Cerebellar nuclear complex (tissue), 1 donor: ENCODE measurements at places on chromosomes 5 and 9.

DNA sequence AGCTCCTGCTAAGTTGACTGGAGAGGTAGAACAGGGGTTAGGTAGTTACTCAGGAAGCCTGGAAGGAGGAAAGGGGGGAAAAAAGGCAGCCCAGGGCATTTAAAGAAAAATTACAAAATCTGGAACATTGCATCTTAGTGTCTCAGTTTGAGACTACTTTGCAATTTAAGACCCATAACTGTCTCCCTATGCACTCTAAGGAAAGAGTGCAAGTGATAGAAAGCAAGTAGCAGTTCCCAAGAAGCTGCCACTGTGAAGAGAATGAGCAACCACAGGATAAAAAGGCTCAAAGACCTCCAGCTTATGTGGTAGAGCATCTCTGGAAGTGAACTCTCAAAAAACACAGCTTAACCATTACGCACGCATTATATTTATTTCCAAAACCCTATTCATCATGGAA is 141.8 kb downstream of the SLCO4C1 start:
- no peak for DNase-seq

DNA sequence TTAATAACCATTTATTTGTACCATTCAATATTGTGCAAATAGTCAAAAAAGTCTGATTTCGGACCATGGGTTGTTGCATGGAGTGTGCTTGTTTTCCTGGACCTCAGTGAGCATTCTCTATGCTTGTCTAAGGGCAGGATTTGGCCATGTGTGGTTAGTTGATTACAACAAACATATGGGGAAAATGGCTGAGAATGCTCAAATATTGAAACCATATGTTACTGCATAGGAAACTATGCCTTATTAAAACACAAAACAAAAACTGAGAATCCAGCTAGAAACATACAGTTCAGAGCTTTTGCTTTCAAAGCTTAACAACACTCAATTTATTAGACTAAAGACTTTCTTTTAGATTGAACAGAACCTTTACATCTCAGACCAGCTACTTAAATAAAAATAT is 928.3 kb downstream of the NR2F1-AS1 start:
- no peak for DNase-seq

DNA sequence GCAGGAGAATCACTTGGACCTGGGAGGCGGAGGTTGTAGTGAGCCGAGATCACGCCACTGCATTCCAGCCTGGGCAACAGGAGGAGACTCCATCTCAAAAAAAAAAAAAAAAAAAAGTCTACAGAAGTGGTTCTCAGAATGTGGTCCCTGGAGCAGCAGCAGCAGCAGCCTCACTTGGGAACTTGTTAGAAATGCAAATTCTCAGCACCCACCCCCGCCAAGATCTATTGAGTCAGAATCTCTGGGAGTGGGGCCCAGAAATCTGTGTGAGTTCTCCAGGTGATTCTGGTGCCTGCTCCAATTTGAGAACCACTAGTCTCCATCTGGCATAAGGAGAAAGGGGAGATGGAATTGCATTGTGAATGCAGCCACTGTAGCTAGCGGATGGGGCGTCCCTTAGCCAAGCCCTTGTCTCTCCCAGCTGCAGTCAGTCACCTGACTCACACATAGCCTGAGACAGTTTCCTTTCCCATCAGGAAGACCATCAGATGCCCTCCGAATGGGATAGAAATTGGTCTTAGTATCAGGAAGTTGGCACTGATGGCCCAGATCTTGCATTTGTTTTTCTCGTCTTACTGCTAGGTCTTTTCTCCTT is 12.2 kb upstream of the PTCH1 start:
- no peak for DNase-seq

DNA sequence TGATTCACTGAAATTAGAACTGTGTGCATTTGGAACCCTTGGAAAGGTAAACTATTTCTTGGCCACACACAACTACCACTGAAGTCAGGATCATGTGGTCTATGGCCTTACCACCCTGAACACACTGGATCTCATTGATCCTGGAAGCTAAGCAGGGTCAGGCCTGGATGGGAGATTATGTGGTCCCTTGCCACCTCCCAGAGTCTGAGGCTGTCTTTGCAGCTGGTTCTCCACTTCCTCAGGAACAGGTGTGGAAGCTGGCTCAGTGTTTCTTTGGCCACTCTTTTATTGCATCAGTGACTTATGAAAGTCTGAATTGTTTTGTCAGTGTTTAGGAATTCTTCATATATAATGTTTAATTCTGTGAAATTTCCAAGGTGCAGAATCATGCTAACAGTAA is 89.2 kb downstream of the TEK start:
- DNase-seq, result no peak

- DNase-seq, result no peak
Measured at GRCh38 chr5:137933491-137933911, 44.2 kb downstream of the PKD2L2 start.

DNA sequence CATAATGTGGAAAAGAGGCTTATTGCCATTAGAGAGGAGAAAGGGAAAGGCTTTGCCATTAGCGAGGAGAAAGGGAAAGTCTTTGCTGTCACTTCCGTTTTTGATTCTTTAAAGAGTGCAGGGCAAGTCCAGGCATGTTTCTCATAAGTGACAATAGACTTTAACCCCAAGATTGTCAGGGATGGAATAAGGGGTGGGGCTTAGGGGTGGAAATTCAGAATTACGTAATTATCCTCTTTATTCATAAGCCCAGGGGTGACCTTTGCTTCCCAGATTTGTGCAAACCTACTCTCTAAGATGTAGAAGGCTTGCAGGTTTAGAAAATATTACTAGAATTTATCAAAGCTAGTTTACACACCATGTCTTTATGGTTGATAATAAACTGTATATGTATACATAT is 2.3 kb upstream of the PLK2 start:
- no peak for DNase-seq

- DNase-seq, result no peak
Measured at GRCh38 chr9:114002986-114003350, 75.1 kb downstream of the AMBP start.

DNA sequence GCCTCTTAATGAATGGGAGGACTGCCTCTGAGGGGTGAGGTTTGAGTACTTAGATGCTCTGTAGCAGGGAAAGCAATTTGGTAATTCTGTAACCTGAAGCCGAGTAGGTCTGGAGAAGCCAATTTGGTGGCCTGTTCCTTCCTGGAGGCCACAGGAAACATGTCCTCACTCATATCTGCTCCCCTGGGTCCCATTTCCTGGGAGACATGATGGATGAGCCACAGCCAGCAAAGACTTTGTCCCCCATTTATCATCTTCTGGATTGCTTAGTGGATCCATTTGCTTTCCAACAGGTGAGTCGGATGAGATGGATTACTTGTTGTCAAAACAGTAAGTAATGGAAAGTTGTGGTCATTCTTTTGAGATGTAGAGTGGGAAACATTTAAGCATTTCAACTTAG is 99.8 kb upstream of the KLF9 start:
- DNase-seq, result no peak

DNA sequence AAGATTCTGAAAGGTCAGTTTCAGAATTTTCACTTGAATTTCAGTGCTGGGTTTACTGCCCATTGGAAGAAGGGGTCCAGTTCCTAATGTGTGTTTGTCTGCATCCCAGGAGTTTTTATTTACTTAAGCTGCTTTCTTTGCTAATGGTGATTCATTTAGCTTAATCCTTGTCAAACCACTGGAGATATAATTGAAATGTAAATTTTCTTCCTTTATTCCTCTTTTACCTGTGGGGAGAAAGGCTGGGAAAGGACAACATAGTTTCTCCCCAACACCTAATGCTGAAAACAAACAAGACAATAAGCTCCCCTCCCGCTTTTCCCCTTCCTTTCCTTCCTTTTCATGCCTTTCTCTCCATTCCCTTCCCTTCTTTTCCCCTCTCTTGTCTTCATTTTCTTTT is 185.8 kb downstream of the KCTD16 start:
- no peak for DNase-seq

GRCh38 chr5:139690064-139690802 is 42.1 kb downstream of the CXXC5 start:
- DNase-seq, result no peak

DNA sequence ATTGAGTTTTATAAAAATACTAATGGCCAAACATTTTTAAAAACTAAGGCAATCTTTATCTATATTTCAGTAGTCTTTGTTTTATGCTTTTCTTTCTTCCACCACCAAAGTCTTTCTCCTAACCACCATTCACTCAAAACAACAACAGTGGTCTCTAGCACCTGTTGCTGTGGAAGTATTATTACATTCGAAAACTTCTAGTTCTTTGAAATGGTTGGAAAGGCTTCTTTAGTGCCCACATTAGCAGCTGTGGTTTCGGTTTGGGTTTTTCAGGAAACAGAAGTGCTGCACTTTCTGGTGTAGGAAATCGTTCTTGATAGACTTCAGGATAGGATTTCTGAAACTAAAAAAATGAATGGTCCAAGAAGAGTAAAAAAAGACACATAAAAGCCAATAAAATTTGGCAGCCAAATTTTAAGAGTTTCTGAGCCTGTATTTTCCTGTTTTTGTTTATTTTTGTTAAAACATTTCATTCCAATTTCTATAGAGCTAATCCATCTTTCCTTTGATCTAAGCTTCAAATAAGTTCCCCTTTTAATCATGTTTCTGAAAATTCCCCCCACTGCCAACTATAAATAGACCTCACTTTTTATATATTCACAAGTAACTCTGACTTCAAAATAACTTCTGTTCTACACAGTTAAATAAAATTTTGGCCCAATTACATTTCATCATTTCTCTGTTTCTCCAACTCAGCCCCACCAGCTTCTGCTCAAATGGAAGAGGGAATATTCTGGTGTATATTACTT is 102.2 kb downstream of the DEPDC1B start:
- DNase-seq, result no peak

DNA sequence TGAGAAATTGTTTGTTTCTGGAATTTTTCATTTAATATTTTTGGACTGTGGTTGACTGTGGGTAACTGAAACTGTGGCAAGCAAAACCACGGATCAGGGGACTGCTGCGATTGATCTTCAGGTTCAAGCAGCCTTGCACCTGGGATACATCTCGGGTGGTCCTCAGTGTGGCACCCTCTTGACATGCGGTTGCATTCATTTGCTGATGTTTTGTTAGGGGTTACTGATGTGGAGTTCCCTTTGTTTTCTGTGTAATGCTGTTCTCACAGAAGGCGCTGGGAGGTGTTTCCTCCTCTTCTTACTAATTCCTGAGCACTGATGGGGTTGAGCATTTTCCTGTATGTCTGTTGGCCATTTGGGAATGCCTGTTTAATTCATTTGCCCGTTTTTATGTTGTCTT is 60.4 kb downstream of the EHMT1 start:
- no peak for DNase-seq

GRCh38 chr5:10063997-10064396 is 185.7 kb downstream of the ATPSCKMT start:
- DNase-seq, result no peak

DNA sequence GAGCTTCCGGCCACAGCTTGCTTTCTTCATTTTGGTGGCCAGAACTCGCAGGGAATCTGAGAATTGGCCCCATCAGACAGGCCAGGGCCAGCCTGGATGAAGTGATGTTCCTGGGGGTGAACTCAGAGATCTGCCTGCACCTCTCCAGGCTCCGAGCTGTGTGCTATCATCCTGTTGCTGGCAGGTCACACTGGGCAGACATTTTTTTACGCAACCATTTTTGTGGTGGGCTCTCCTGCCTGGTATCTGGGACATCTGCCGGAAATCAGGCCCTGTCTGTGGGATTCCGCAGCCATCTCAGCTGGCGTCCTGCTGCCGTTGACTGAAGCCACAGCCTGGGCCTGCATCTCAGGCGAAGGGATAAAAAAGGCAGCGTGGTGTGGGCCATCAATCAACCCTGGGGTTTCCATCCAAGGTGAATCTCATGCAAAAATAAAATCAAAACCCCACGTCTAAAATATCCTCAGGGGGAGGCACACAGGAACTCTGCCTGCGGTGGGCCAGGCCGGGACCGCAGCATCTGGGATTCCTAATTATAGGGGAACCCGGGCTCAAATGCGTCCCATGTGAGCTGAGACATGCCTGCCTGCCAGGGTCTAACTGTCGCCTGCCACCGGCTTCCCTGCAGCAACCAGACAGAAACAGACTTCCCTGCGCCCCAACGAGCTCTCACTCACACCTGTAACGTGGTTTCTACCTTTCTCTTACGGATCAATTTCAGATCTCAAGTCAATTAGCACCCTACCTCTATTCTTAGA is 174.3 kb downstream of the SYK start:
- DNase-seq, result no peak

- no peak for DNase-seq
Measured at GRCh38 chr5:134533115-134533815, 7.8 kb downstream of the JADE2 start.

GRCh38 chr9:97809666-97810344 is 43.2 kb upstream of the FOXE1 start:
- no peak for DNase-seq

DNA sequence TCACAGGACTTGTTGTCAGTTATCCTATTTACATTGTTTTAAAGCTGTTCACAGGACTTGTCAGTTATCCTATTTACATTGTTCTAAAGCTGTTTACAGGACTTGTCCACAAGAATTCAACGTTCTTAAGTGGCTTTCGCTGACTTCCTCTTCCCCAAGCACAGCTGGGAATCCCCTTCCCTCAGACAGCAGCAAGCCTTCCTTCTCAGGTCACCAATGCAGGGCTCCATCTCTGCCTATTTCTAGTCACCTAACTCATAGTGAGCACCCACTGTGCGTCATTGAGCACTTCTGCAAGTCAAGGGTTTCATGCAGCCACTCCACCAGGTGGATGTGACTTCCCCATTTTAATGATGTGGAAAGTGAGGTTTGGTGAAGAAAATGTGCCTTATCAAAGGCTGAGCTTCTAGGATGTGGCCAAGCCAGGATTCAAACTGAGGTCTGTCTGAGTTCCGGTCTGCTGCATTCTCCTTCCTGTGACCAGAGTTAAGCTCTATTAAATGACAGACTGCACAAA is 109.8 kb upstream of the ZNF462 start:
- no peak for DNase-seq

GRCh38 chr5:388266-389196 is 54.4 kb upstream of the EXOC3 start:
- DNase-seq, result no peak

- no peak for DNase-seq
Measured at GRCh38 chr5:131163276-131164119, 1.6 kb downstream of the HINT1 start.

- no peak for DNase-seq
Measured at GRCh38 chr9:14062586-14063221, 251.2 kb downstream of the NFIB start.

DNA sequence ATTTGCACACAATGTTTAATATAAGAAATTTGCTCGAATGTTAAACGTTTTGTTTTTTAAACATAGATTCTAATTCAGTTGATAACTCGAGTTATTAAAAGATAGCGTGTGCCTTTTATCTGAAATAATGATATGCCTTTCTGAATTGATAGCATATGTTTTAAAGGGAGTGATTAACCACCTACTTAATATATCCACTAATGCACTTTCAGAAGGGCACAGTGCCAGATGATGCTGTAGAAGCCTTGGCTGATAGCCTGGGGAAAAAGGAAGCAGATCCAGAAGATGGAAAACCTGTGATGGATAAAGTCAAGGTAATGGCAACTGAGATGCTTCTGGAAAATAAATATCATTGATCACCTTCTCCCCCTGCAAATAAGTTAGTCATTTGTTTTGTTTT is 53.9 kb downstream of the ERAP1 start:
- DNase-seq, result no peak
